NCI-H2029 (cell line): ENCODE measurements at places on chromosomes 1 and 21.
A peak's percentile ranks its signal among the peaks of the same experiment; 100 is the strongest.

DNA sequence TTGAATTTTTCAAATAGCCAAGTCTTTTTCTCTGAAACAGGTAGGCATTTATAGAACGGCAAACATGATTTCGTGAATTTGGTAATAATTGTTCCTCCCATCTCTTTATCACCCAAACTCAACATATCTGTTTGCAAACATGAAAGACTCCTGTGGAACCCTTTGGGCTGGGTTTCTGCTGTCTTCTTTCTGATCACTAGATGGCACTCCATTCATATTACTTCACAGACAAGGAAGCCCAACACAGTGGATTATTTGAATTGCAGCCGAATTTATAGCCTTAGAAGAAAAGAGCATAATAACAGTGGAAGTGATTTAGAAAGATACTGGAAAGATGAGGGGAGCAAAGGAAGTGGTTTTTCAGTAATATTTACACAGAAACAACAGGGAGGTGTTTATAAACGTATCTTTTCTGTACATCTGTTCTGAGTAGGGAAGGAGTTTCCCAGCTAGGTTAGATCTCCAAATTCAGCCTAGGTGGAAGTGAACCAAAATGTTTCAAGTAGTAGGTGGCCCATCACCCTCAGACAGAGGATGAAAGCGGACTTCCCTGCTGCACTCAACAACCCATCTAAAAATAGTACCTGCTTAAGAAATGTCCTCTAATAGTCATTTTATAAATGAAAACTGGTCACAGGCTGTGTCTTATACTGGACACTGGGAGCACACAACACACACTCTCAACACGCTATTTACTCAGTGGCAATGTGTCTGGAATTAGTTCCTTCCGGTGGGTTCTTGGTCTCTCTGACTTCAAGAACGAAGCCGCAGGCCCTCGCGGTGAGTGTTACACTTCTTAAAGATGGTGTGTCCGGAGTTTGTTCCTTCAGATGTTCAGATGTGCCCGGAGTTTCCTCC lies 67.6 kb downstream of the MAP3K21 start:
- DNase-seq, result peak; percentile 28

DNA sequence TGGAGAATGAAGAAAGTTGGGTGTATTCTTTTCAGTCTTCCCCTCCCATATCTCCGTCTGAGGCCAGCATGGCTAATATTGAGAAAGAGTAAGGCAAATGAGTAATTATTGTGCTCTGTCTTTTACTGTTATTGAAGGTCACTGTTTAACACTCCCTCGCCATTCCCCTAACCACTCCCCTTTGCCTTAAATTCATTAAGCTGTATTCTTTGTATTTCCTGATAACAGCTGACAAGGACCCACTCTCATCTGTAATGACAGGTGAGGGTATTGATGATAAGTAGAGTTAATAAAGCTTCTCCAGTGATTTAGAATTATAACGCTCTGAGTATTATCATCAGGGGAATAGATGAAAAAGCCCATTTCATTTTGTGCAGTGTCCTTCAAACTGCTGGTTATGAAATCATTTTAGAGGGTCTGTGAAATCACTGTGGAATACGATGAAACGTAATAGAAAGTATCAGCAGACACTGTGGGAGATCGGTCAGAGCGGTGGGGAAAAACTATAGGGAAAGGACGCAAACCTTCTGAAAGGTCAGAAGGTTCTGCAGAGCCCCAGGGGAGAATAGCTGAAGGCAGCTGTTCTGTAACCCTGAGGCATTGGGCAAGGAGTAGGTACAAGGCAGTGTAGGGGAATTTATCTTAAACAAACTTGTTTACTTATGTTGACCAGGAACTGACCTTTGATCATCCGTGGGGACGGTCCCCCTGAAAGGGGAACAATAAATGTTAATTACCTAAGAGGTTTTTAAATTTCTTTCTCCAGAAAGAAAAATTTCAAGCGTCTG lies 46.3 kb upstream of the CACYBP start:
- no peak for DNase-seq

DNA sequence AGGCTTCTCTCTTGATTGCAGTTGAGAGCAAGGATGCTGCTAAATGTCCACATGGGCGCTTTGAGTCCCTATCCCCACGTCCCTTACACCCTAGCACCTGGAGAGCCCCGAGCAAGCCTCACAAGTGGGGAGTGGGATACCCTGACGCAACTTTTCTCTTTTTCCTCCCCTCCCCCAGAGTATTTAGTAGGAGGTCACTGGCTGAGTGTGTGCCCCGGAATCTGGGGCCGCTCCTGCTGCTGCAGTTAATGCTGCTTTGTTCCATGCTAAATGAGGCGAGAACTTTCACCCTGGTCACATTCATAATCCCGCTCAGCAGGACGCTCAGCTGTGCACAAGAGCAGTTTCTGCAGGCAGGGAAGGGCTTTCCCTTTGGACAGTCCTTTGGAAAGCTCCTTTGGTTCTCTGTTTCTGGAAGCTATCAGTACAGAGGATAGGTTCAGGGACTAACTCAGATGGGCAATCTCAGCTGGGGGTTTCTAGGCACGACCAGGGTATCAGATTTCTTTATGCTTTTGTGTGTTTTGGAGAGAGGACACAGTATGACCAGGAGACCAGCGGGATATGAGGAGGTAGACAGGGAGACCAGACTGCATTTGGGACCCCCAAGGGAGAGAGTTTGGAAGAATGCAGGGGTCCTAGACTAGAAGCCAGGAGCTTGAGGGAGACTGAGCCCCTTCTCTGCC lies 75.9 kb downstream of the NOS1AP start:
- no peak for DNase-seq

GRCh38 chr1:237154157-237154556 lies 112.2 kb downstream of the RYR2 start:
- DNase-seq, result no peak

DNA sequence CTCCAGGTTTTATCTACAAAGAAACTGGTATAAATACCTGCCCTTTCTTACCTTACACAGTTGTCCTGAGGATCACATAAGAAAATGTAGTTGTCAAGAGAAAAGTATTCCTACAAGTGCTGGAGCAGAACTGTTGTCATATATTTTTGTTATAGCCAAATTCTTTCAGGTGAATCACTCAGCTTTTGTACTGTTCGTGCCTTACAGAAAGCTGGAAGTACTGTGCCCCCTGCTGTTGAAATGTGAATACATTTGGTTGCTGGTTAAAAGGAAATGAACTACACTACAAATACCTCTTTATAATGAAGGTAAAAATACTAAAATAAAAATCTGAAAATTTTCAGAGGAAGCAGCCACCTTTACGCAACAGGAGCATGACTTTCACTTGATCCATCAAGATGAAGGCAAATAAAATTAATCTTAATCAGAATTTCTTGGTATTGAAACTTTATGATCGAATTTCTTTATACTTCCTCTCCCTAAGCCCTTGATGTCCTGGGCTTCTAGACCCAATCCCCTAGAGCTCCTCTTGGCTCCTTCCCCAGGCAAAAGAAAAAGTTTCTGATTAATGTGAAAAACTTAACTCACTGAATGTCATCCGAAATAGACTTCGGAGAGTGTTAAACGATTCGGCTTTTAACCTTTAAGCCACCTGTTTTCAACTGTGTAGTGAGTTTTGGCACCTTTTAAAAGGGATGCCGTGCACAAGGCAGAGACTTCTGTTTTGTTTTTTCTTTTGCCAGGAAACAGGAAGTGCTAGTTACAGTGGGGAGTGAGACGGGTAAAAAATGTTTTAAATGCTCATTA lies 12.5 kb downstream of the CHML start:
- DNase-seq, result peak; percentile 11

GRCh38 chr1:33723251-33723650 lies 140.6 kb upstream of the HMGB4 start:
- no peak for DNase-seq

DNA sequence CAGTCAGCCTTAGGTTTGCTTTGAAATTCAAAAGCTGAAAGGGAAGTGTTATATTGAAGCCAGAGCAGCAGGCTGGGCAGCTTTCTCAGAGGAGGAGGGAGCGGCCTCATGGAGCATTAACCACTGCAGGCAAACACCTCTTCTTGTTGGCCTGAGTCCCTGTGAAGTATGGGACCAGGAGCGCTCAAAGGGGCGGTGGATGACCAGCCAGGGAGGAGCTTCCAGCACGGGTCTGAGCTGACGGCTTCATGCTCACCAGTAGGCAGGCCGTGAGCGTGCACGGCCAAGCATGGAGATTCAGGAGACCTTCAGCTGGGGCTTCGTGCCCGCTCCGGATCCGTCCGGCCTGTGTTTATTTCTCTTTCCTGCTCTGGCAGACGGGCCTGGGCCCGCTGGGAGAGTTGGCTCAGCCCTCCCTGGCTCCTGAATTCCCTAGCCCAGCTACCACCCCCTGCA lies 245.2 kb downstream of the TRABD2B start:
- peak; percentile 64 for DNase-seq
